Myometrial cell (primary cell): ENCODE measurements at places on chromosomes 6 and 20. TPM values are rescaled to one million over a fixed set of nuclear protein-coding genes. Genes with fewer than 3 reads are reported as not detected.

UNC93A gene
- total RNA-seq = not detected in 2 replicates

SNAI1 gene
- 0.89 and 2.0 TPM in 2 replicates for total RNA-seq

MBOAT1 gene
- 11.0 and 12.7 TPM in 2 replicates for total RNA-seq

CD93 gene
- not detected in 2 replicates for total RNA-seq

PRICKLE4 gene
- total RNA-seq = not detected in 2 replicates

LRFN2 gene
- not detected in 2 replicates for total RNA-seq

AAR2 gene
- 26.4 and 36.0 TPM in 2 replicates for total RNA-seq

PRRT1 gene
- total RNA-seq = not detected in 2 replicates

ERVFRD-1 gene
- total RNA-seq = not detected in 2 replicates

AGER gene
- 2.3 and 5.5 TPM in 2 replicates for total RNA-seq

DAAM2 gene
- 0.29 and 0.35 TPM in 2 replicates for total RNA-seq
